Ovary (tissue), 10 donors: ENCODE measurements at places on chromosomes 7 and 10. TPM values are rescaled to one million over a fixed set of nuclear protein-coding genes. Genes with fewer than 3 reads are reported as not detected.

DNA sequence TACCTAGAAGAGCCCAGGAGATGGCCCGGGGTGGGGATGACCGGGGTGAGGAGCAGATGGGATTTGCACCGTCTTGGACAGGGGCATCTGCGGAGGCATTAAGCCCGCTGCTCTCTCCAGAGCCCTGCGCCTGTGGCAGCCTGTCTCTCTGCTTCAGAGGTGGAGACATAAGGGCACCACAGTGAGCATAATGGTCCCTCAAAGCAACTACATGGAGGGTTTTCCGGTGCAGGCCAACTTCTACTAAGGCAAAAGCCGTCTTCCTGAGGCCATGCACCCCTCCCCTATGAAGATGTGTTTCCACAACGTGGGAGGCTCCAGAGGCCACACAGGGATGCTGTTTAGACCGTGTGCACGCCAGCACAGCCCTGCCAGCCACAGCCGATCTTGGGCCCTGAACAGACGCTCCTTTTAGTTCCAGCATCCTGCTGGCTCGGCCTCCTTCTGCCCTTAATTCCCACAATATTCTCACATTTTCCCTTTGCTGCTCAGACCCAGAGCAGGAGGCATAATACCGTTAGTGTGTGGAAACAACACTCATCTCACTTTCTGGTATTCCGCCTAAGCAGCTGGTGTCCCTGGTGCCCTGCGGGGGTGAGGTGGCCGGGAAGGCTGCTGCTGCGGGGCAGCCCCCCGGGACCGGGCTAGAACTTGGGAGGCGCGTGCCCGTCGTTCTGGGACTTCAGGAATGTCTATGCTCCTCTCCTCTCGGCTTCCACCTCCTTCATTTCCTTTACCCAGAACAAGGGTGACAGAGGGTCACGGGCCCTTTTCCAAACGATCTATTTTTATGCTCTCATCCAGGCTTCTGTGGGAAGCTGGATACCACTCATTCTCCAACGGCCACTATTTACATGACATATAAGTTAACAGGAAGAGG is 266.9 kb downstream of the TNS3 start:
- DNase-seq = peak; percentile 46

DNA sequence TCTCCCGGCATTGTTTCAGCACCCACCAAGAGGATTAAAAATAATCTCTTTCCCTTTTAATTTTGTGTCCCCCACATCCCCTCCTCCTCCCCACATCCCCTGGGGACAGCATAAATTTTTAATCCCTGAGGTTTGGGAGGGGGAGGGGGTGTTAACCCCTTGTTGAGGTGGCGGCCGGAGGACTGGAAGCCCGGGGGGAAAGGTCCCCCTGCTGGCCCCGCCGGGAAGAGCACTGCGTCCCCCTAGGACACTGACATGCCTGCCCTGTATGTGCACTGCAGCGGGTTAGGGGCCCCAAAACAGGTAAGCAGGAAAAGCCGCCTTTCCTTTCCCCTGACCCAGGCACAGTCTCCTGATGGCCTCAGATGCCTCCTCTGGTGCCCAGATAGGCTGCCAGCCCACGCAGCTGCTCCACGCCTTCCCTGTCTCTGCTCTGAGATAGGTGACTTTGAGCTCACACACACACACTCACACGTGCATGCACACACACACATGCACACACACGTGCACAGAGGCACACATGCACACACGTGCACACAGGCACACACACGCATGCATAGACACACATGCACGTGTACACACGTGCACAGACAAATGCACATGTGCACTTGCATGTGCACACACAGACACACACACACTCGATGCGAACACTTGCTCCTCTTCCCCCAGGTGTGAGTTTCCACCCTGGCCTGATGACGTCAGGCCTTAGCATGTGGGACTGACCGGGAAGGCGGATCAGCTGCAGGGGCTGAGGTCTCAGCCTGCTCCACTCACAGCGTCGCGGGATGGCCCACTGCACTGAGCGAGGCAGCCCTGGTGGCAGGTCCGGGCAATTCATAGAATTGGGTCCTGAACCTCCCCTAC is 12.3 kb downstream of the CNPY1 start:
- DNase-seq = no peak

- no peak for DNase-seq
Observed at GRCh38 chr7:45177801-45178200, 20.2 kb downstream of the RAMP3 start.

DNA sequence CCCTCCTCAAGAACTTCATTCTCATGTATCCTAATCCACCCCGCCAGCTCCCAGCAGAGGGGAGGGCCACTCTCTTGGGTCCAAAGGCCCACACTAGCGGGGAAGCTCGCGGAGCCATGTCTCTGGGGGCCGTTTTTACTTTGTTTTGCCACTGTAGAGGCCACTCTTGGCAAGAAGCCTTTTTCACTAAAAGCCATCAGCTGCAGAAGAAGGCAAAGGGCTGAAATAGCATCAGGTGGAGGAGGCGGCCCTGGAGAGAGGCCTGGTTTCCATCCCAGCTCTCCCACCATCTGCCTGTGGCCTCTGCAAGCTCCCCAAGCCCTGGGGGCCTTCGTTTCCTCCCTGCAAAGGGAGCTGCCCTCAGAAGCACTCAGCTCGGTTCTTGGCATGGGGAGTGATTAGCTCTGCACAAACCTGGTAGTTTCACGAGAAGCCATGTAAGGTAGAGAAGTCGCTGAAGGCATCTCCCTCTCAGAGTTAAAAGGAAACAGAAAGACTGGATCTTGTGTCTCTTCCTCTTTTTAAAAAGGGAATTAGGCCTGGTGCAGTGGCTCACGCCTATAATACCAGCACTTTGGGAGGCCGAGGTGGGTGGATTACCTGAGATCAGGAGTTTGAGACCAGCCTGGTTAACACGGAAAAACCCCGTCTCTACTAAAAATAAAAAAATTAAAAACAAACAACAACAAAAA is 70.3 kb downstream of the PARP12 start:
- no peak for DNase-seq

GRCh38 chr7:49669285-49669684 is 104.2 kb upstream of the VWC2 start:
- DNase-seq = no peak

SOSTDC1 gene
- 2.7 TPM for total RNA-seq
